ENCODE measurements at places on chromosomes 3 and 15.

- peak; percentile 53 for DNase-seq
These were observed 600 bp upstream of the USP3 start for GRCh38 chr15:63503739-63504246.

GRCh38 chr3:4888913-4889846 is 90.1 kb upstream of the BHLHE40 start:
- no peak for DNase-seq

DNA sequence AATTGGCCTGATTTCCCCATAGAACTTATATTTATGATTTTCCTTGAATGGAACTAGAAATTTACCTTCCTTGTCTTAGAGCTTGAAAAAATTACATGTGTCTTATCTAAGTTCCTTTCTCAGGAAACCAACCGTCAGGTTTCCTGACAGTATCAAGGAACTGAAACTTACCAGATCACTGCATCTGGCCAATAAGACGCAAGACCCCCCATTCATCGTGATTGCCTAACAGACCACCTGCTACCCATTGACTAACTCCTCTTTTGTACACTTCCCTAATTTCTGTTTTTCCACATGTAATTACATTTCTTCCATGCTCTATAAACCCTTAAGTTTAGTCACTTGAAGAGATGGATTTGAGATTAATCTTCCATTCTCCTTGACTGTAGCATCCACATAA is 517.2 kb upstream of the CBLB start:
- DNase-seq, result no peak

GRCh38 chr15:63335543-63336240 is 46.0 kb downstream of the CA12 start:
- DNase-seq, result no peak

DNA sequence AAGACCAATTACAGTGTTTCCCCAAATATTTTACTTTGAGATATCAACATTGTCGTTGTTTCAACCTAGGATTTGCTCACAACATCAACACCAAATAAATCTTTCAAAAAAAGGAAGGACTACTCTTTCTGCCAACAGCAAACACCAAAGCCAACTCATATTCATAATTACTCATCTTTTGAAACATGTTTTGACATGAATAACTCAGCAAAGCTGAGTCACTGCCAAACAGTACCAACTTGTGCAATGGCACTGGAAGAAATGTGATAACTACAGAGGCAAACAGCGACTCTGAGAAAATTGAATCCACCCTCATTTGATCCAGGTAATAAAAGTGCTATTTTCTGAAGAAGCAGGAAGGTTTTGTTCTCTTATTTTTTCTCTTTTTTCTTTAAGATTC is 67.2 kb downstream of the PEX5L start:
- no peak for DNase-seq

GRCh38 chr3:136617198-136617597 is 135.0 kb downstream of the STAG1 start:
- no peak for DNase-seq

GRCh38 chr3:186052096-186052840 is 56.6 kb downstream of the ETV5 start:
- no peak for DNase-seq

Data from amniotic stem cell (primary cell).